ENCODE measurements at places on chromosomes 12 and 14.

DNA sequence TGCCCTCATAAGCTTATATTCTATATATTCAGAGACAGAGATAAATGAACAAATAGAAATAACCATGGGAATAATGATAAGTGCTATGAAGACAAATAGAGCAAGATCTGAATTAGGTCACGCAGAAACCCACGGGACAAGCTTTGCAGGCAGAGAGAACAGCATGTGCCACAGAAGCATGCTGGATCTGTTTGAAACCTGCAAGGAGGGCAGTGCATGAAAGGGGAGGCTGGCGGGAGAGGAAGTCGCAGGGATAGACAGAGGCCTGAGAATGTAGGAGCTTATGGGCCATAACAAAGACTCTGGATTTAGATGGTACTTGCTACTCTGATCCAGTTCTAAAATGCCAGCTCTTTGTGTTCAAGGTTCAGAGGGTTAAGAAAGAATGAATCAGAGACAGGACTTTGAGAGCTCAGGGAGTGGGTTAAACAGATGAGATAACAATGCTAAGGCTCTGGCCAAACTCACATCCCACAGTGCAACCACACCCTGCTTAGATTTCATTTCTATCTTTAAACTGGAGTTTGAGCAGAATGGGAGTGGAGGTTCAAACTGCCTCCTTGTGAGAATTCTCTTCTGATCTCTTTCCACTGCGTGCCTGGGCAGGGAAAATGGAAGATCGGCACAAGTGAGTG, 49.2 kb upstream of the PPP1R12A start:
- DNase-seq, result no peak

DNA sequence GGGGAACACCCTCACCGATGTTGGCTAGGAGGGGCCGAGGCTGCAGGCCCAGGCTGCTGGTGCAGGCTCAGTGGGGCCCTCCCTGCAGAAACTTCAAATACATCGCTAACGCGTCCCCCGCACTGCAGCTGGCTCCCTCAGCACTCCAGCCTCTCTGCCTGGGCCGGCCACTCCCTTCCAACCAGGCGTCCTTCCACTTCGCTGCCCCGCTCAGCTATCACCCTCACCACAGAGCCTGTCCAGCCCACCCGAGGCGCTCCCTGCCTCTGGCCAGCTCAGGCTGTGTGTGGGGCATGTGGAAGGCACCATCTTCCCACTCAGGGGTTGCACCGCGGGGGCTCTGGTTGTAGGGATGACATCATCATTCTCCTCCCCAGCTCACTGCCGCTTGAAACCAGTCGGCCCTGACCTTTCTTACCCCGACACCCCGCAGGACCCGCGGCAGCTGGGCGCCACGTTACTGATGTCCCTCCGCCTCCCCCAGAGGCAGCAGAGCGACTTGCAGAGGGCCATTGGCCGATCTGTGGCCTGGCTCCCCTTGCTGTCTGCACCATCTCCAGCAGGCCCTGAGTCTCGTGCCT, 199.9 kb upstream of the RTL1 start:
- no peak for DNase-seq

DNA sequence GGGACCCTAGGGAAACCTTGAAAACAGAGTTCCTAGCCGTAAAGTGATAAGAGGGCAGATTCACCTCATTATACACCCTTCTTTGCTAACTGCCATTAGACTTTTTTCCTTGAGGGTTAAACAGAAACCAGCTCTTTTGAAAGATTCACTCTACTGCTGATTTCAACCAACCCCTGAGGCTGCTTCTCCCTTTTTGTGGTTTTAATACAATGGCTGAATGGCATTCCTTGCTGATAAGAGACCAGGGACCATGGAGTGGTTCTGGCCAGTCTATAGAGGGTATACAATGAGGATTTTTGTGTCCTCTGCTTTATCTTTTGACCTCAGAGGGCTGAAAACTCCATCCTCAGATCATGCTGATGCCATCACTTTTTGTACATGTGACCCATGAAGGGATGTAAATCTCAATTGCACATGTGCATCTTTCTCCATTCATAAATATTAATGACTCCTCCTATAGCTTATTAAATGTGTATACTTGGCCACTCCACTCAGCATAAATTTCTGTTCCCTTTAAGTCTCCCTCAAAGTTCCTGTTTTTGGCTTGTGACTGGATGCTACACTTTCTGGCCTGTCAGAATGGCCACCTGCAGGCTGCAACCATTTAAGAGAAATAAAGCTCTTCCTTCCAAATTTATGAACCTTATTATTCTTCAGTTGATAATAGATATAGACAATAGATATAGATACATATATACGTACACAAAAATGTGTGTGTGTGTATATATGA, 233.8 kb upstream of the SEL1L start:
- no peak for DNase-seq

GRCh38 chr12:24360907-24361306, 411.4 kb upstream of the SOX5 start:
- no peak for DNase-seq

DNA sequence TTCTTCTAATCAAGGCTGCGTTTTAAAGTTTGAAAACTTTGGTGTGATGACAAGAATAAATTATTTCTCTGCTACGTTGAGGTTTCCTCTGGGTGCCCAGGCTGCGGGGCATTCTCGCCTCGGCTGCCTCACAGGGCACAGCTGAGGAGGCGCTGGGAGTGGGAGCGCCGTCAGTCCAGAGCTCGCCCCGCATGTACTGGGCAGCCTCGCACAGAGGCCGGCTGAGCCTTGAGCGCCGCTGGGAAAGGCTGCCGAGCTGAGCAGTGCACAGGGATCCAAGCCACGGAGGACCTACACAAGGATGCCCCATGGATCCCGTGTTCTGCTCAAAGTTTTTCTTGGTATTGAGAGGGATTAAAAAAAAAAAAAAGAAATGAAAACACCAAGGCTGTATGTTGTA, 11.6 kb downstream of the RFX4 start:
- DNase-seq, result no peak

DNA sequence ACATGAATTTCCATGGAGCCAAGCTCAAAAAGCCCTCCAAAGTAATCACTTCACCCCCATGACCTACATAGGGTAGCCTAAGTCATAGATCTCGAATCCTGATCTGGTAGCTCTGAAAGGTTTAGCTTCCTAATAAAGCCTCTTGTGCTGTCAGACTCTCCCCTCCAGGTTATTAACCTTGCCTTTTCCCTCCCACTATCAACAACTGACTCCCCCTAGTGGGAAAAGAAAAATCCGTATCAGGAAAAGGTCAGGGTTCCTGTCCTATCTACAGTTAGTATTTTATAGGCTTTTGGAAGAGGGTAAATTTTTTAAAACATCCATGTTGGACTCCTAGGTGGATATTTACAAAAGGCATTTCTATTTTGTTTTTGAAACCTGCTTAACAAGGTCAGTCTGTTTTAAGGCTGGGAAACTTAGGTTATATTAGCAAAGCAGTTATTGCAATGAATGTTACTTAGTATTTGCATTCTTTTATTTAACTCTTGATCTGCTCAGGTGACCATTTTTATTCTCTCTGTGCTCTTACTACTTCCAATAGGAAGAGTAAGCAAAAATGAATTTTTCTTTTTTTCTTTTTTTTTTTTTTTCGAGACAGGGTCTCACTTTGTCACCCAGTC, 8.0 kb downstream of the YY1 start:
- no peak for DNase-seq

- DNase-seq, result no peak
Observed at GRCh38 chr12:46269429-46270241, 792 bp upstream of the SLC38A1 start.

GRCh38 chr12:70619471-70620152, 17.6 kb downstream of the PTPRB start:
- no peak for DNase-seq

GRCh38 chr12:110258466-110258865, 22.6 kb upstream of the ATP2A2 start:
- no peak for DNase-seq

DNA sequence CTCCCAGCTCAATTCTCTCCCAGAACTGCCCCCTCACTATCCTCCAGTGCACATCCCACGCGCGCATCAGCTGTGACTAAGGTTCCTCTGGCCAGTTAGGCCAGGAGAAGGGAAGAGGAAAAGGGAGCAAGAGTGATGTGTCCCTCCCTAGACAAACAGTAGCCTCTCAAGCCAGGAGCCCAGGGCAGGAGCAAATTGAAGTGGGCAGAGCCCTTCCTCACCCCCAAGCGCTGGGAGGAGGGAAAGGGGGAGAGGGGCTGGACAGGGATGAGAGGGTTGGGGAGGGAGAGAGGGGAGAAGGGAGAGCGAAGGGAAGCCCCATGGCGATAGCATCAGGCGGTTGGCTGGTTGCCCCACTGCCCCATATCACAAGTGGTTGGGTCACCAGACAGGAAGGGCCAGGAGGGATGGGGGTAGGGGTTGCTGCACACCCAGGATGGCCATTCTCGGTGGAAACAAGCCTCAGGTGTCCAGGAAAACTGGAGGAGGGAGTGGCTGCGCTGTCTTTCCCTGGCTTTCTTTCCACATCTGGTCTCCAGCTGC, 1.1 kb downstream of the CD63 start:
- no peak for DNase-seq

GRCh38 chr14:102097441-102098135, 10.7 kb upstream of the HSP90AA1 start:
- DNase-seq, result no peak

DNA sequence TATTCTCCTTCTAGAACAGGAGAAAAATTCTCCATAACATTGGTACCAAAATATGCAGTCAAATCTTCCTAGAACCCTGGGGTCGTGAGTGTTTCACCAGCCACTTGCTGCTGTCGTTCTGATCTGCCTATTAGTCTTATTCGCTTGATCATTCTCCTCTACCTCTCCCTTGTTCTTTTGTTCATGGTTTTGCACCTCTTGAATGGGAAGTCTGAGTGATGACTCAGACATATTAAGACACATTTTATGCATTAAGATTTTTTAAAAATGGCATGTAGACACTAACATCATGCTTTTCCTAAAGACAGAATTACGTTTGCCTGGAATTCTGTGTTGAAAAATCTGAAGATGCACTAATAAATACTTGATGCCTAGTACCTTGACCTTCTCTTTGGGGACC, 159.2 kb upstream of the LRIG3 start:
- DNase-seq, result no peak

- DNase-seq, result no peak
Observed at GRCh38 chr12:114562654-114563053, 121.3 kb downstream of the TBX3 start.

DNA sequence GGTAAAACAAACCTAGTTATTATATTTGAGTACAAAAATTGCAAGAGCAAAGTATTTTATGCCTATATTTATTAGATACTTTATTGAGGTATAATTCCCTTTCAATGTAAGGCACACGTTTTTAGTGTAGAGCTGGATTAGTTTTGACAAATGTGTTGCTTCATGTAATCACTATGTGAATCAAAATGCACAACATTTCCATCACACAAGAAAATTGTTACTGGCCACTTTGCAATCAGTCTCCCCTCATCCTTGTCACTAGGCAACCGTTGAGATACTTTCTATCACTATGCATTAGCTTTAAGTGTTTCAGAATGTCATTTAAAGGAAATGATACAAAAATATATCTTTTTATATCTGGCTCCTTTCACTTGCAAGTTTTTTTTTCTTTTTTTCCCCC, 531.0 kb downstream of the CCER1 start:
- DNase-seq, result no peak

DNA sequence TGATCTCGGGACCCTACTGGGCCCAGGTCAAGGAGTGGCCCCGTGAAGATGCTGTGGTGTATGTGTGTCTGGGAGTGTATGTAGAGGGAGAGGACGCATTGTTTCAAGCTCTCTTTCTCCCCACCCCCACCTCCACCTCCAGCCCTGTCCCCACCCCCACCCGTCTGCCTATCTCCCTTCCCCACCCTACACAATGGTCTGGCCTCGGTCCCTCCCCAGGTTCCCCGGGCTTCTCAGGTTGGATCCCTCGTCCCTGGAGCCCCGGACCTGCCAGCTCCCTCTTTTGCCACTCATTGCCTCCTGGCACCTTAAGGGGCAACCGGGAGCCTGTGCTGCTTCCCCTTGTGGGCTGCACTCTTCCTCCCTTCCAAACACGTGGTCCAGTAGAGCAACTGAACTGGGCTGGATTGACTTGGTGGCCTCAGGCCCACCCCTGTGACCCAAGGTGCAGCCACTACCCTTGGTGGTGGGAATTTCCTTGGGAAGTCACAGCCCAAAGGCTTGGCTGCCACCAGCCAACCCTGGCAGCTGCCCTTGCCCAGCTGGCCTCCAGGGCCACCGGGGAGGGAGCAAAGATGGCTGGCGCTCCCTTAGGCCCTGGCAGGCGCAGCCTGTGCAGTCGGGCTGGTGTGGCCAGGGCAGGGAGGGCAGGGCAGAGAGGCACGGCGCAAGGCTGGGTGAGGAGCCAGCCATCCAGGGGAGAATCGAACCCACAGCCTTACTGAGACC, 628 bp downstream of the VRTN start:
- DNase-seq, result no peak

Measured in H1 (cell line).